ENCODE measurements at places on chromosomes 5 and 9.

- peak; percentile 16 for DNase-seq
Measured at GRCh38 chr5:137665678-137666460, 70.0 kb downstream of the KLHL3 start.

GRCh38 chr9:3477236-3477834 lies 48.5 kb downstream of the RFX3 start:
- DNase-seq: peak; percentile 31

- no peak for DNase-seq
Measured at GRCh38 chr9:29965834-29966233, 2392.6 kb upstream of the C9orf72 start.

DNA sequence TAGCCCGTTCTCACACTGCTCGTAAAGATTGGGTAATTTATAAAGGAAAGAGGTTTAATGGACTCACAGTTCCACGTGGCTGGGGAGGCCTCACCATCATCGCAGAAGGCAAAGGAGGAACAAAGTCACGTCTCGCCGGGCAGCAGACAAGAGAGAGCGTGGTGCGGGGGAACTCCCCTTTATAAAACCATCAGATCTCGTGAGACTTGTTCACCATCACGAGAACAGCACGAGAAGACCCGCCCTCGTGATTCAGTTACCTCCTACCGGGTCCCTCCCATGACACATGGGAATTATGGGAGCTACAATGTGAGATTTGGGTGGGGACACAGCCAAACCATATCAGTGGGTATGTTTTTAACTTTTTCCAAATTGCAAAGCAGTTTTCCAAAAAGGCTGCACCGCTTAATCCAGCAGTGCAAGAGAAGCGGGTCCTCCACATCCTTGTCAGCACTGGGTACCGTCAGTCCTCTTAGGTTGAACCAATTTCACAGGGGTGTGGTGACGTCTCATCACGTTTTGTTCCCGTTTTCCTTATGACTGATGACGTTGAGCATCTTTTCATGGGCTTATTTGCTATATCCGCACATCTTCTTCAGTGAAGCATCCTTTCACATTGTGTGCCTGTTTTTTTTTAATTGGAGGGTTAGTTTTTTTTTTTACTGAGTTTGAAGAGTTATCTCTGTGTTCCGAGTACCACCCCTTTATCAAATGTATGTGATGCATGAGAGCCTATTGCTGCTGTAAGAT lies 8.0 kb upstream of the FCN2 start:
- DNase-seq: no peak
